Caki2 (cell line): ENCODE measurements at places on chromosomes 11 and 22. TPM values are rescaled to one million over a fixed set of nuclear protein-coding genes. Genes with fewer than 3 reads are reported as not detected.

GRCh38 chr11:69011624-69012091, 1.4 kb downstream of the MRGPRF start:
- DNase-seq: no peak

Gene FAM227A
- total RNA-seq: 0.24 and 2.3 TPM in 2 replicates

DNA sequence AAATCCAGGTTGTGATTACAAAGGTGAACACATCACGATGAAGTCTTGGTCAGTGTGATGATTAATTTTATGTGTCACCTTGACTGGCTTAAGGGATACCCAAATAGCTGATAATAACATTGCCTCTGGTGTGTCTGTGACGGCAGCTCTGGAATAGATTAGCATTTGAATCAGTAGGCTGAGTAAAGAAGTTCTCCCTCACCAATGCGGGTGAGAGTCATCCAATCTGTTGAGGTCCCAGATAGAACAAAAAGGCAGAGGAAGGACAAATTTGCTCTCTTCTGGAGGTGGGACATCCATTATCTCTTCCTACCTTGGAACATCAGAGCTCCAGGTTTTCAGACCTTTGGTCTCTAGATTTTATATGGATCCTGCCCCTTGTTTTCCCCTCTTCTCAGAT, 856.2 kb upstream of the CCDC90B start:
- no peak for DNase-seq

Gene COA4
- 60.5 and 92.4 TPM in 2 replicates for total RNA-seq

Gene GGTLC3
- total RNA-seq: not detected in 2 replicates

GRCh38 chr22:36853407-36854099, 7.3 kb upstream of the NCF4 start:
- DNase-seq: peak; percentile 20

Gene GSTT2B
- 0.81 and 2.5 TPM in 2 replicates for total RNA-seq

DNA sequence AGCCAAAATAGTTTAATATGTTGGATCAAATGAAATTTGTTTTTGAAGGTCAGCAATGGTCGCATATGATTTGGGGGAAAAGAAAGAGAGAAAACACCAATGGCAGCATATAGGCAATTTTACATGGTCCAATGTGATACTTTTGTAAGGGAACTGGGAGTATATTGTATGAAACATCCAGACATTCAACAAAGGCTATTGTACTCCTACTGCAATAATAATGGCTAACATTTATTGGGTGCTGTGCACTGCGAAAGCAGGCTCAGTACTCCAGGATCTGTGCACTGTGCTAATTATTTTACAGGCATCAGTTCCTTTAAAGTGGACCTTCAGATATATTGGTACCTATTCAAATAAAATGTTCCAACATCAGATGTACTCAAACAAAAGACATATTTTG, 5.9 kb upstream of the OR10V1 start:
- DNase-seq: no peak

GRCh38 chr11:73171436-73172161, 29.5 kb upstream of the FCHSD2 start:
- DNase-seq: no peak

DNA sequence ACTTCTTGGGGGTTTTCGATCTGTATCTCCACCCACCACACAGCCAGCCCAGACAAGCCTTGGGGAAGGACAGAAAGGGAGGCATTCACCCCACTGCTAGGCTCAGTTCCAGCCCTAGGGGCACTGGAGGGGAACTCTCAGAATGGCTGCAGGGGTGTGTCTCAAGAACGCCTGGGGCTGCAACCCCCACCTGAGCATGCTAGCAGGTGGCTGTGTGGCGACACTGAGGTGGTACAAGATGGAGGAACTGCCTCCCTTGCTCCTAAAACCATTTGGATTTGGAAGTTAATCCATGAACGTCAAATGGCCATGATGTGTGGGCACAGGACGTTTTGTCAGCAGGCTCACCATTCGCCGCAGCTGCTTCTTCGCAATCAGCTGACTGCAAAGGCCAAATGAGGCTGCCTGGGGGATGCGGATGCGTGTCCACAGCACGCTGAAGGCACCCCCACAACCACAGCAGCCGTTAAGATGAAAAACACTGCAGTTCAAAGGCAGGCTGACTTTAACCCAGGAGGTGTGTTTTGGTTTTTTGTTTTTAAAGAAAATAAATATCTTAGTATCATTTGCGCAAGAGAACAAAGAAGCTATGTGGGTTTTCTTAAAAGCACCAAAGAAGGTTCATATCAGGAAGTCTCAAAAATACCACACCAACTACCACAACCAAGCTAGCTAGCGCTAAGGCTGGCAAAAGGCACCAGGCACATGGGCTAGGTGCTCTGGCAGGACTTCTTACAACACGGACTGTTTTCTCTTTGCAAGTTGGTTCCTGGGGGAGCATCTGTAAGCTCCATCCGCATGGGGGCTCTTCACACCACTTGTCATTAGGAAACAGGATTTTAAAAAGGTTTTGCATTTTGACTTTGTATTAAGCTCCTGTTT, 22.2 kb upstream of the NAP1L4 start:
- DNase-seq: no peak

Gene RTN4R
- 11.9 and 13.1 TPM in 2 replicates for total RNA-seq

- no peak for DNase-seq
Observed at GRCh38 chr11:94954753-94955152, 18.6 kb downstream of the CWC15 start.

GRCh38 chr11:95650276-95650675, 139.3 kb downstream of the FAM76B start:
- no peak for DNase-seq

Gene SESN3
- total RNA-seq: 0.67 and 2.1 TPM in 2 replicates

Gene FUT4
- total RNA-seq: 1.8 and 5.8 TPM in 2 replicates

Gene PAK1
- total RNA-seq: 28.8 and 36.4 TPM in 2 replicates

Gene CCDC15
- total RNA-seq: 1.1 and 1.5 TPM in 2 replicates

DNA sequence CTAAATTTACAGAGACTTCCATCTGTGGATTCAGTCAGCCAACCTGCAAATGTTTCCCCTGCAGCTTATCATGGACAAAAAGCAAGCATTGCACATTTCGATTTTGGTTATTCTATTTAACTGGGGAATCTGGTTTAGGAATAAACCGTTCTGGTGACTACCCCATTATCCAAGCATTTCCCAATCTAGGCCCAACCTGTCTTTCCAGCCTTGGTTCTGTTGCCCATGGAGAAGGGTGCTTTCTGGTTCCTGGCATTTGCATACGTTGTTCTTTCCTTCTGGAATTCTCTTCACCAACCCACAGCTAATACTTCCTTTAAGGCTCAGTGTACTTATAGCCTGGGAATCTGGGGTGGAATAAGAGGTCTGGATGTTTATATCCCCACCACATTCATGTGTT, 1.4 kb upstream of the TMEM123 start:
- no peak for DNase-seq

Gene ELMOD1
- 0.17 TPM in 1 of 2 replicates, not detected in the other for total RNA-seq

GRCh38 chr11:67179892-67180490, 60.9 kb downstream of the KDM2A start:
- no peak for DNase-seq

Gene OR52N4
- total RNA-seq: not detected in 2 replicates

DNA sequence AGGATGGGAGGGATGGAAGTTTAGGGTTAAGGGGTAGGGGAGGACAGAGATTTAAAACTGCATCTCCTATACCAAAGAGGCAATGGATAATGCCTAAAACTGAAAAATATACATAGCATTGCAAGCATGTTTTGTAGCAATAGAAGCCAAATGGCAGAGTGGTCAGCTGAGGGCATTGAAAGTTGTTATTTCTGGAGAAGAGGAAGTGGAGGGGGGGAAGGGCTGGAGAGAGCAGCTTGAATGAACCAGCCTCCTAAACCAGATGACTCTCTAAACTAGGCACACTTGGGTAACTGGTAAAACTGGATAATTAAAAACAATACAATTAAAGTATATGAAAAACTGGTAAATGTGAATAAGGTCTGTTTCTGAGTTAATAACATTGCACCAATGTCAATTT, 70.3 kb upstream of the TP53I11 start:
- DNase-seq: no peak

Gene OR52I2
- not detected in 2 replicates for total RNA-seq

DNA sequence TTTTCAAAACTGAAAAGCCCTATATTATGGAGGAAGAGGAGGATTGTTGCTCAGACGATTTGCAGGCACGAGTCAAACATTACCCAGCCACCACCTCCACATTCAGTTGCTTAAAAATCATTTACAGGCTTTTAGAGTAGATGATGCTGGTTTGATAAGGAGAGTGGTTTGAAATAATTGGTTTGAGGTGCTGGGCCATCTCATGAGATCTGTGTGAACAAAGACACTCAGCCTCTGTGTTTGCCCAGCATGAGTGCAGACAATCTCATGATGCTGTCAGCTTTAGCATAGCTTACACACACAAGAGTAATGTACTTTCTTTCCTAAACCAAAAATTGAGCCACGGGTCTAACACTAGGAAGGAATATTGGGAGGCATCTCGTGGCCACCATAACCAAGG, 4.3 kb downstream of the SLC43A3 start:
- DNase-seq: no peak

- DNase-seq: no peak
Observed at GRCh38 chr11:35491231-35491871, 34.1 kb downstream of the PAMR1 start.

- no peak for DNase-seq
Observed at GRCh38 chr11:113638376-113638775, 67.7 kb downstream of the TMPRSS5 start.

Gene GSC2
- not detected in 2 replicates for total RNA-seq

- DNase-seq: peak; percentile 73
Observed at GRCh38 chr11:32894149-32894827, 1.7 kb downstream of the QSER1 start.

GRCh38 chr11:77547863-77548551, 41.7 kb upstream of the AQP11 start:
- DNase-seq: peak; percentile 25

Gene BRSK2
- 2.4 and 4.8 TPM in 2 replicates for total RNA-seq

GRCh38 chr11:121318848-121319834, 26.6 kb downstream of the SC5D start:
- DNase-seq: peak; percentile 27

- DNase-seq: peak; percentile 91
Observed at GRCh38 chr11:58905721-58906547, 33.4 kb upstream of the GLYATL1 start.
